Mucosa of descending colon (tissue), 3 donors: ENCODE measurements at places on chromosomes 12 and 14. TPM values are rescaled to one million over a fixed set of nuclear protein-coding genes. Genes with fewer than 3 reads are reported as not detected.

GRCh38 chr12:26378711-26379110, 183.3 kb downstream of the SSPN start:
- peak; percentile 51 for DNase-seq

DNA sequence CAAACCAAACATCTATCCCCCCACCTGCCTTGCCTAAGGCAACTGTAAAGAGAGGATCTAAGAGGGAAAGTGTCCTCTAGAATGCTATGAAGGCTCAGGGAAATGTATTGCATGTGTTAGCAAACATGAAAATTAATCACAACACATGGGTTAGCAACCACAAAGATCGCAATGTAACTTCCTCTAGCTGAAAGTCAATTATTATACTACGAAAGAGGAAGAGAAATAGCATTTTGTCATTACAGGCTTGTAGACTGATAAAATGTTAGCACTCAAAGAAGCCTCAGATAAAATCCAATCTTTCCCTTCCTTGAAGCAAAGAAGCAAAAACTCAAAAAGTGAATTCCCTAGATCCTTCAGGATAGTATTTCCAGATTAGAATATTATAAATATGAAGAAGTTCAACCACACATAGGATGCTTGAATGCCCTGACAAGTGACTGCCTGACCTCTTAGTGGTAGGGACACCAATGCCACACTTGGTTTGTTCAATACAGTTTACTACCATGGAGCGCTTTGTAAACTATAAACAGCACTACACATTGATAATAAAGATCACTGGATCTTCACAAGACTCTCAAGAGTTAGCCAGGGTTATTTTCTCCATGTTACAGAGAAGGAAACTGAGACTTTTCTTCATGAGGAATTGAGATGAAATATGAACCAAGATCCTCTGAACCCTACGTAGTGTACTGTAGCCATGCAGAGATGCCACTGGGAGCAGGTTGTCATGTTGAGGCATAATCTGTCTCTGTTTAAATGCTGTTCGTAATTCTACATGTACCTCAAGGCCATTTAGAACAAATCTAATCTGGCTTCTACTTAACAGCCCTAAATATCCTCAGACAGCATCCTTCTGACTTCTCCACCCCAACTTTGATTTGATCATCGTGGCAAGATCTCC, 100.7 kb downstream of the ITPR2 start:
- DNase-seq = no peak

Gene TSPAN11
- 19.9 TPM for total RNA-seq

- DNase-seq = peak; percentile 30
These were observed 8.0 kb downstream of the GLIPR1 start for GRCh38 chr12:75488553-75488952.

Gene GYS2
- not detected for total RNA-seq

- no peak for DNase-seq
These were observed 452.7 kb upstream of the PDE3A start for GRCh38 chr12:19915392-19916195.

GRCh38 chr14:71521238-71522135, 410.7 kb upstream of the RGS6 start:
- DNase-seq = no peak

GRCh38 chr14:101004176-101004575, 100.7 kb upstream of the RTL1 start:
- no peak for DNase-seq

Gene JPH4
- total RNA-seq = 0.26 TPM

DNA sequence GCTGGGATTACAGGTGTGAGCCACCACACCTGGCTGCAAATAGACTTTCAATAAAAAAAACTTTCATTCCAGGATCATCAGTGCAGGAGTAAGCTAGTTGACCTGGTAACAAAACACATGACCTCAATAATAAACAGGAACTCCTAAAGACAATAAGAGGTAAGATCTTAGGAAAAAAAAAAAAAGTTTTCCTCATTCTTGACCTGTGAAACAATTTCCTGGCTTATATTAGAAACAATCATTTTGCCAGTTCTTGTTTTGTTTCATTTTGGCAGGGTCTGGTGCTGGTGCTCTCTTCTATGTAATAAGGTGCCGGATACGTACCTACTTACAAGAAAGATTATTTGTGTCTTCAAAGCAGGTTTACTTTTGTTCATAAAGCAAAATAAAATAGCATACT, 90.6 kb upstream of the AMN1 start:
- DNase-seq = no peak

Gene MBIP
- total RNA-seq = 21.4 TPM

- no peak for DNase-seq
These were observed 245.7 kb downstream of the CEP128 start for GRCh38 chr14:80695869-80696268.

DNA sequence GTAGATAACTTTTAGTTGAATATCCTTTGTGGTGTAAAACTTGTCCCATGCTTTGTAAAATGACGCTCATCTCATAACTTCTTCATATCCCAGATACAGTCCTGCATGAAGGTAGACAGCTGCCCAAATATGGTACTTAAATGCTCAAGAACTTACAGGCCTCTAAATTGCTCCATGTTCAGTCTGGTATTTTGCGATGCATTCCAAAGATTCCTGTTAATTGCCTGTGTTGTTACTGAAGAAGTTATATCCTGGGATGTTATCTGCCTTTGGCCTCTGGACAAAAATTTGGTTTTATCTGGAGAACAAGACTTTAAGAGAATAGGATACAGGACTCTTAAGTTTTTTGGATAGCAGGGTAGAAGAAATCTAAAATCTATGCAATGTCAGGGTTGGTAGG, 473.0 kb downstream of the PCNX1 start:
- DNase-seq = no peak

Gene KRT86
- 0.35 TPM for total RNA-seq

- peak; percentile 17 for DNase-seq
These were observed 8.6 kb downstream of the WDR89 start for GRCh38 chr14:63632932-63633514.

Gene KRT72
- total RNA-seq = not detected
